Activated CD4-positive, alpha-beta T cell treated with anti-CD3 and anti-CD28 coated beads for 4 hours (primary cell): ENCODE measurements at places on chromosomes 4 and X.

GRCh38 chrX:133249266-133250058 lies 31.3 kb upstream of the TFDP3 start:
- DNase-seq = no peak

DNA sequence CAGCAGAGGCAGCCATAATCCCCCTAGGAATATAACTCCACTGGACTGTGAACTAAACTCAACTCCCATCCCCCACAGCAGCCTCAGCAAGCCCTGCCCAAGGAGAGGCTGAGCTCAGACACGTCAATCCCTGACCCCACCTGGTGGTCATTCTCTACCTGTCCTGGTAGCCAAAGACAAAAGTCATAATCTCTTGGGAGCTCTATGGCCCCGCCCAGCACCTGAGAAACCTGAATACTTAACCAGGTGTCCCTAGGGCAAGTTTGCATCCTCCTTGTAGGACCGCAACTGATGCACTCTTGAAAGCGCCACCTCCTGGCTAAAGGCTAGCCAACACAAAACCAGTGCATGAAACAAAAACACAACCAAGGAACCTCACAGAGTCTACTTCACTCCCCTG lies 18.4 kb downstream of the CT47B1 start:
- DNase-seq = no peak

DNA sequence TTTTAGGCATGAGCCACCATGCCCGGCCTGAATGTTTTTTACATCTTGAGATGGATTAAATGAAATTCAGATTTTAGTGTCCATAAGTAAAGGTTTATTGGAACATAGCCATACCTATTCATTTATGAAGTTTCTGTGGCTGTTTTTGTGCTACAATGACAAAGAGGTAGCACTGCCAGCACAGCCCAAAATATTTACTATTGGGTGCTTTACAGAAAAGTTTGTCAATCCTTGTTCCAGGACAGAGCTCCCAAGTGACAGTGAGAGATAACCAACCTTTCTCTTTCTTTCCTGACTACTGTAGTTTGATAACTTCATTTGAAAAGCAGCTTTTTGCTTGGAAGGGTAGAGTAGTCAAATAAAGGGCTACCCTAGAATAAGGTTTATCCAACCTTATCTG lies 116.2 kb downstream of the CAMK2D start:
- no peak for DNase-seq

GRCh38 chr4:90078440-90078839 lies 48.8 kb upstream of the CCSER1 start:
- DNase-seq = no peak

- DNase-seq = no peak
These were observed 42.0 kb upstream of the IGSF1 start for GRCh38 chrX:131331152-131331551.

DNA sequence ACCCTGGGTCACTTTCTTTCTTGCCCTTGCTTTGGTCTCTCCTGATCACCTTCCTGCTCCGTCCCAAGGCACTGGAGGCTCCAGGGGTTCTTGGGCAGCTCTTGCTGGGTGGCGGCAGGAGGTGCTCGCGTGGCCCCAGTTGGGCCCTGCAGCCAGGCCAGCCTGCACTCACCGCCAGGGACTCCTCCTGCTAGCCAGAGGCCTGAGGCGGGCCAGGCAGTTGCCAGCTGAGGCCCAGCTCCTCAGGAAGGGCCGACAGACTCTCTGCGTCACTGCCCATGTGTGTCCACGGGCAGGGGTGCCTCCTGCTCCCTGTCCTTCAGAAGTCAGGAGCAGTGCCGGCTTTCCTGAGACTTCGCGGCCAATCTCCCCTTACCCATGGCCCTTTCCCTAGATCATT lies 9.3 kb downstream of the SUV39H1 start:
- no peak for DNase-seq

- no peak for DNase-seq
These were observed 248.0 kb downstream of the SPATA18 start for GRCh38 chr4:52299120-52299519.

DNA sequence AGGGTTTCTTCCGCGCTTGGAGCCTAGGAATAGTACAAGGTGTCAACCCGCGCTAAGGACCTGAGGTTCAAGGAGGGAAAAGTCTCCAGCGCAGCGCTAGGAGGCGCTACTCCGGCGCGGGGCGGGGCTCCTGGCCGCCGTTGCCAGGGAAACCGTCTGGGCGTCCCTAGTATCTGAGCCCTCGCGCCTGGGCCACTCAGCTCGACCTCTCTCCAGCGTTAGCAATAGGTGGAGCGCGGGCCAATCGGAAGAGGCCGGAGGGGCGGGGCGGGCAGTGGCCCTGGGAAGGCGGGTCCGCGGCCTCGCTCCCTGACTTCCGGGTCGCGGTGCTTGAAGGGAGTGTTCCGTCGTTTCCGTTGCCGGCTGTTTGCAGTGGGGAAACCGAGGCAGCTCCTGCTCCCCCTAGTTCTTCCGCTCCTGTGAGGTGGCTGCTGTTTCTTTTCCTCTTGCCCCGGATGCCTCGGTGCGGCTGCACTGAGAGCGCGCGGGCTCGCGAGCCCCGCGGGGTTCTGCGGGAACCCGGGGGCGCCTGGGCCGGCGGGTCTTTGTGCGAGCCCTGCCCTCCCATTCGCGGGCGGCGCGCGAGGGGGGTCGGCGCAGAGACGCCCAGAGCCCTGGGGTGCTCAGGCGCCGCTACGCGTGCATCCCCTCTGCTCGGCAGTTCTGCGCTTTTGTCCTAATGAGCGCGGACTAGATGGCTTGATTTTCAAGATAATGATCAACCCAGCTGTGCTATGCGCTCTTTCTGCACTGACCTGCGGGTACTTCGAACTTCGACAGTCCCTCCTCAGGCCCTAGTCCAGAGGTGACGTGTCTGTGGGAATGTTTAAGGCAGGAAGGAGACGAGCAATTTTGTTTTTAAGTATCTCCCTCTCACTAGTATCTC lies at the start of gene ELMOD2:
TSS of gene ELMOD2 (plus strand) at position 312 of the 886 bp plus-strand sequence. CDS start 1,261 bp downstream, outside the sequence.
- peak; percentile 97 for DNase-seq

DNA sequence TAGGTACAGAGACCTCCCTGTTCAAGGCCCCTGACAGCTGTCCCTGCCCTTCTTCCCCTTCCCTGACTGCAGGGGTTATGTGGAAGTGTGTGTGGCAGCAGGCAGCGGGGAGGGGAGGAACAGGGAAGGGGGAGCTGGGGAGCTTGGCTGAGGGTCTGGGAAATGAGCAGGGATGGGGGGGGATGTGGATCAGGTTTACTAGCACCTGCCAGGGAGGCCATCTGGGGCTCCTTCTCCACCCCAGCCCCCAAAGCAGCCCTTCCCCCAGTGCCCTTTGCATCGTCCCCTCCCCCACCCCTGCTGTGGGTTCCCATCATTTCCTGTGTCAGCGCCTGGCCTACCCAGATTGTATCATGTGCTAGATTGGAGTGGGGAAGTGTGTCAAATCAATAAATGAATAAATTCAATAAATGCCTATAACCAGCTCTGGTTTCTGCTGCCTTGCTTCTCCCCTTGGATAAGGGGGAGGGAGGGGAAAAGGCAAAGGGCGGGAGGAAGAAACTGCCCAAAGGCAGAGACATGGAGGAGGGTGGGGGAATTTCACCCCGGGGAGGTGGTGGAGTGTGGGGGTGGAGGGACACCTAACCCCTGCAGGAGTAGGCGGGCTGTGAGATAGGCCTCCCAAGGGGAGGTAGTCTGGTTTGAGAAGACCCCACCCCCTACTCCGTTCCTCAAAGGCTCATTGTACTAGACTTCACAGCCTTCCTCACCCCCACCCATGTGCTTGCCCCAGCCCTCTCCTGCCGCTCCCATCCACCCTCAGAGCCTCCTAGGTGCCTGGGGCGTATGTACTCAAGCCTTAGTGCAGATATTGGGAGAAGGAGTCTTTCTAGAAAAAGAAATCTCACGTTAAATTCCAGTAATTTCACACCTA lies 3.2 kb downstream of the CXorf65 start:
- peak; percentile 57 for DNase-seq

- no peak for DNase-seq
These were observed 5.6 kb upstream of the CT45A1 start for GRCh38 chrX:135707880-135708279.

DNA sequence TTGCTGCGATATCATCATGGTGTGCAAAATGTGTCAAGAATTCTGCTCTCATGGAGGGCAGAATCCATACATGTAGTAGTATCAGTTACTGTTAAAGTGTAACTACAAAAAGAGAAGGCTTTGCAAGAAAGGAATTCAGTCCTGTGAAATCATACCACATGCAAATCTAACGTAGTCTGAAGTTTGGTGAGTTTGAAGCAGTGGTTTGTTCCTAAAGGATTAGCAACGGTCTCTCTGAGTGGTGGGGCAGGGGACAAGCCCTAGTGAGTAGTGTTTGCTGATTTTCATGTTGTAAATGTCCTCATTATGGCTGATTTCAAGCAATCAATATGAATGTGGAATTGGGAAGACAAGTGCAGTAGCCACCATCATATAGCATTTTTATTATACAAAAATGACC lies 47.1 kb upstream of the CLNK start:
- DNase-seq = no peak

DNA sequence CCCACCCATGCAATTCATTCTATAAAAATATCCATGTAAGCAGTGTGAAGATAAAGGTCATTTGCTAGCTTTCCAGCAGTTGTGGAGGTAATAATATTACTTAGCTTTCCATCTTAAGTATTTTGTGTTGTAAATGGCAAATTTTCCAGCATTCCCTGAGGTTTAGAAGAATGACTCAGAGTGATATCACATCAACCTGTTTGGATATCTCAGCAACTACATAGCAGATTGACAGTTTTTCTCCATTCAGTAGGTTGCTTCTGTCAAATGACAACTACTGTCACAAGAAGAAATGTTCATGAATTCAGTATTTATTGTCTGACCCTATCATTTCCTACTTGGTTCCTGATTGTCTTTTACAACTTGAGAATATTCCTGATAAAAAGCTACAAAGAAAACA lies 434.9 kb upstream of the GALNTL6 start:
- no peak for DNase-seq

- DNase-seq = no peak
These were observed 36.1 kb downstream of the HDAC8 start for GRCh38 chrX:72536542-72536941.

DNA sequence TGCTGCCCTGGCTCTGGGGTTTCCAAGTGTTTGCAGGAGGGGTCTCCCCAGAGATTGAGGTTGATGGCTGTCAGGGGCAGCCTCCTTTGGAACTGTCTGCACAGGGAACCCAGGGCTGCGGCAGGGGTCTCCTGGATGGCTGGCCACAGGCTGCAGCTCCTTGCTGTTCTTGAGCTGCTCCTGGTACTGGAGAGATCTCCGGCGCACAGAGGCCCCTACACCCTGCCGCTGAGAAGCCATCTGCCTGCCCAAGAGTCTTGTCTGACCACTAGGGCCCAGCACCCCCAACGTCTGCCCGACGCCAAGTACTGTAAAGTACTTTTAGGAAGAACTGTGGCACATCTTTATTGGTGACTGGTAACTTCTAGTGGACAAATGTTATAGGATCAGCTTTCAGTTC lies 13.5 kb downstream of the STIM2 start:
- DNase-seq = no peak

DNA sequence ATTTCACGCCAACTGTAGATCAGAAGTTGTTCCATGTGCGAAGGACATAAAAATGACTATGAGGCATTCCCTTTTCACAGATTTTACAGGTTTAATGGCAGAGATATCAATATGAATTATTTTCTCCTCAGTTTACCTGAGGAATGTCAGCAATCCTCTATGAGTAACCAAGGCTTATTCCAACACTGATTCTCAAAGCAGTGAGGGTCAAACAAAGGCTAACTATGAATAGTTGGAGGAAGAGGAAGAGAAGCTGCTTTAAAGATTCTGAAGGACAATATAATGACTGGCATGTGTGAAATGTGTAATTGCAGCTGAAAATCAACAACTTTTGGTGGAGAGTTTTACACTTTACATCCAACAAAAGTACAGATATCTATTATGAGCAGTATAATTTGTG lies 29.1 kb downstream of the NAF1 start:
- DNase-seq = no peak

DNA sequence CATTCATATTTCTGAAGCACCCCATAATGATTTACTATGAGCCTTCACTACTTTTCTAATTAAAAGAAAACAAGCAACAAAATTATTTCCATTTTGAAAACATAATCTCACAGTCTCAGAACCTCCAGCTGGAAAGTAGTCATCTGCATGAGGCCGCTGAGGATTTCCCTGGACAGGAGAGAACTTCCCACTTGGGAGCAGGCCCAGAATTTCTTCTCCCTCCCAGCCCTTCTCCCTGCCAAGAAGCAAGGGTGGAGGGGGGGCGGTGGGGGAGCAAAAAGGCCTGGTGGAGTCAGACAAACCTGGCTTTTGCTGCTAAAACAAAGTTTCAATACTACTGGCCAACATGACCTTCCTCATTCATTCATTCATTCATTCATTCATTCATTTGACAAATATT lies 167.3 kb downstream of the PJA1 start:
- DNase-seq = no peak

- no peak for DNase-seq
These were observed 141.5 kb upstream of the SMAD1 start for GRCh38 chr4:145340071-145340675.

DNA sequence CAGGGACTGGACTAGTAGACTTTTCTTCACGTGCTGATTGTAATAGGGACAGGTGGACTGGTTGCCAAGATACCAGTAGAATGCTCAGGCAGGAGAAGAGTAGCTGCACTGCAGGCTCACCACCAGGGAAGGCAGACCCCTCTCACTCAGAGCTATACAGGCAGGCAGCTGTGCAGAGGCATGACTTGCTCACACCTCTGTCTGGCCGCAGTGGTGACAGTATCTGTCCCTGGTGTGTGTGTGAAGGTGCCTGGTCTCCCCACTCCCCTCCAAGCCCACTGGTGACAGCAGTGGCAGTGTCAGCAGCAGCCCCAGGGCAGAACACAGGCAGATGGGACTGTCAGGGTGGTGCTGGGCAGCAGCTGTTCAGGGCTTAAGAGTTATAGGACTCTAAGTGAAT lies 140.7 kb downstream of the RPS6KA6 start:
- DNase-seq = no peak

GRCh38 chr4:8905226-8905772 lies 33.7 kb upstream of the HMX1 start:
- no peak for DNase-seq

GRCh38 chrX:41405551-41405950 lies 41.6 kb upstream of the NYX start:
- no peak for DNase-seq

GRCh38 chrX:15815779-15816437 lies 25.6 kb downstream of the ZRSR2 start:
- DNase-seq = no peak

DNA sequence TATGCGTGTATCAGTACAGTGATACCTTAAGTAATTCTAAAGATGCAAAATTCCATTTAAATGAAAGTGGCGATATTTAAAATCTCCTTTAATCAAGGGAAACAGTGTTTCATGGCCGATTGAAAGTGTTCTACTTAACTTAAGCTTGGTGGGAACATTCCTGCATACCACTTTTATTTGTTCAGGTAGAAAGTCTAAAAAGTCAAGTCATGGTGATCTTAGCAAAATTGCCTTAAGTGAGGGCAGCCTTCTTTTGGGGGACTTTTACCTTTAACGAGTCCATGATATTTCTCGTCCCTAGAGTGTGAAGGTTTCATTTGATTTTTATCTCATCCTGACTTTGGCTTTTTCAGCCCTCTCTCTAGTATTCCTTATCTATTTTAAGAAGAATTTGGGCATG lies 149.2 kb downstream of the KDM6A start:
- no peak for DNase-seq

GRCh38 chr4:79050541-79050880 lies 111.3 kb upstream of the PAQR3 start:
- DNase-seq = no peak
